ENCODE measurements at places on chromosomes 4 and X.

- no peak for DNase-seq
Observed at GRCh38 chrX:77014377-77015372, 432.5 kb upstream of the FGF16 start.

DNA sequence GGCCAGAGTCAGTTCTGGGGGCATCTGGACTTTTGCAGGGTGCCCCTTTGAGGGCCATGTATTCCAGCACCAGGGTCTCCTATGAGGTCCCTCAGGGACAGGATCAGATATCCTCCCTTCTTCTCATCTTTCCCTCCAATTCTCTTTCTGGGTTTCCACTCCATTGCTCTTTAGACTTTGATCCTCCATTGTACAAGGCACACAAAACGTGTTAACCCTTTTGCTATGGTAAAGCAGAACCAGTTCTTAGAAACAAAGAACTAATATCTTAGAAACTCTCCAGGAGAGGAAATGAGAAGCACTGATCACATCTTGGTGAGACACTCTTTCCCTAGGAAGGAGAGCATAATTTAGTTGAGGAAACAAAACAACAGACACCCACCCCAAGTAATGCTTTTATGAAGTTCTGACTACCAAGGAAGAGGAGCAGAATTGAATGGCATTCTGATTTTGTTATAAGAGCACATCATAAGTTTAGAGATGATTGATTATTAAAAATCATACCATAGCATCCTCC lies 200.7 kb upstream of the NPY2R start:
- DNase-seq, result no peak

GRCh38 chr4:128354205-128354821 lies 66.7 kb upstream of the PGRMC2 start:
- DNase-seq, result no peak

DNA sequence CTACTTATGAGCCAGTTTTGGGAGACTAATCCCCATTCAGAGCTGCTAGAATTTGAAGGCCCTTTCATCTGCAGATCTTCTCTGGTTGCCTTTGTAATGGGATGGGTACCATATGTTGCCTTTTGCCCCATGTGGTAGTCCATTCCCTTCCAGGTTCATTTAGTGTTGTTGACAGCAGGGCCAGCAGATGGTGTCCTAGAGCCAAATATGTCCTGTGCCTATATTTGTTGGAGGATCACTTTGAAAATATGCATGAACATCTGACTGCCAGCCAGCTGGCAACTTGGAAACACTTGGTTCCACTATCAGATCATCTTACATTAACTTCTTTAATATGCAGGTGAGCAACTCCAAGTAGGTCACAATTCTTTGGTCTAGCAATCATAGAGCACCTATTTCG lies 30.4 kb downstream of the CFAP299 start:
- DNase-seq, result peak; percentile 41

GRCh38 chrX:126733874-126734273 lies 85.7 kb upstream of the PRR32 start:
- DNase-seq, result no peak

DNA sequence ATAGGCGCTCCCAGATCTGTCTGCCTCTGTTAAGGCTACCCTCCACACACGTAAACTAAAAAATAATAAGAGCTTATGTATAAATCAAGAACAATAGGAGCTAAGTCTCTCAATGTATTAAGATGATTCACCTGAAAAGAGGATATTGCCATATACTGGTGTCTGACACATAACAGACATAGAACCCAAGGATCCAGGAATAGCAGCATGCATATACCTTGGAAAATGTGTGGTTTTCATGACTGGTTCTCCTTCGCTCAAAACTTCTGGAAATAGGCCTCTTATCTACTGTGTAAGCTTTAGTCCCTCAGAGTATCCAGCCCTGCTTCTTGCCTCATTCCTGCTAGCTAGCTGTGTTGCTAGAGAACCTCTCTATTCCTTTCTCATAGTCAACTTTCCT lies 203.7 kb upstream of the SLITRK2 start:
- no peak for DNase-seq

DNA sequence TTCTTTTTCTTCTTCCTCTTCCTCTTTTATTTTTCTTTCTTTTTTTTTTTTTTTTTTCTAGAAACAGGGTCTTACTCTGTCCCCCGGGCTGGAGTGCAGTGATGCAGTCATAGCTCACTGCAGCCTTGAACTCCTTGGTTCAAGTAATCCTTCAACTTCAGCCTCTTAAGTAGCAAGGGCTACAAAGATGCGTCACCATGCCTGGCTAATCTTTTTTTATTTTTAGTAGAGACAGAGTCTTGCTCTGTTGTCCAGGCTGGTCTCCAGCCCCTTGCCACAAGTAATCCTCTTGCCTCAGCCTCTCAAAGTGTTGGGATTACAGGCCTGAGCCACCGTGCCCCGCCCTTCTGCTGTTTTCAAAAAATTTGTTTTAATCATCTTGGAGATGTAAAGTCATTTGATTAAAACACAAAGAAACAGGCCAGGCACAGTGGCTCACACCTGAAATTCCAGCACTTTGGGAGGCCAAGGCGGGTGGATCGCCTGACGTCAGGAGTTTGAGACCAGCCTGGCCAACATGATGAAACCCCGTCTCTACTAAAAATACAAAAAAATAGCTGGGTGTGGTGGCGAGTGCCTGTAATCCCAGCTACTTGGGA lies 28.1 kb downstream of the SYNPO2 start:
- DNase-seq, result no peak

DNA sequence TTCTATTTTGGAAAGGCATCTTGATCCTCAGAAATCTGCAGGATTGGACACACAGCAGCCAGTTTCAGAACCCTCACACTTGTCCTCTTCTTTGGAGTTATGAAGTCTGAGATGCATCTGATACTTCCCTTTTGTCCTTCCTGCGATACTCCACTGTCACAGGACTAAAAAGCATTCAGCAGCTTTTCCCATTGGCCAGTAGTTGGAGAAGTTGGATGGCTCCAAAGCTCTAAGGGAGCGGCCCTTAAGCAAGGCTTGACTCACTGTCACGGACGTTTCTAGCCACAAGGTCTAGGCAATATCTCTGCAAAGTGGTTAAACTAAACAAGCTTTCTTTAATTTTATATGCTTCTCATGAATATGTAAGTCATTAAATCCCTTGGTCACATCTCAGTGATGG lies 417.0 kb downstream of the AFF2 start:
- no peak for DNase-seq

DNA sequence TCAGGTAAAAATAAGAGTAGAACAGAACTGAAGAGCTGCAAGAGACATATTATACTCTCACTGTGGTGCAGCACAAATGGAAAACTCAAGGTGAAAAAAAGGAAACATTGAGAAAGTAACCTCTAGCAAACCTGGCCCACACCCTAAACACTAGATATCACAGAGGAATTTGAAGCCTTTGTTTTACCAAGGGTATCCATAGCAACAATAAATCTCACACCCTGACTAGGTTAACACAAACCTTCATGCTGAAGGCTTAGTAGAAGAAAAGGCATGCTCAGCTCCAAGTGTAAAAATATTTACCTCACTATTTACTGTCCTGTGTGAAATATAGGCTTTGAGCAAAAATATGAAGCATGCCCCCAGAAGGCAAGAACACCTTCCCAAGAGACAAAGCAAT lies 61.9 kb upstream of the TAB3 start:
- DNase-seq, result no peak

DNA sequence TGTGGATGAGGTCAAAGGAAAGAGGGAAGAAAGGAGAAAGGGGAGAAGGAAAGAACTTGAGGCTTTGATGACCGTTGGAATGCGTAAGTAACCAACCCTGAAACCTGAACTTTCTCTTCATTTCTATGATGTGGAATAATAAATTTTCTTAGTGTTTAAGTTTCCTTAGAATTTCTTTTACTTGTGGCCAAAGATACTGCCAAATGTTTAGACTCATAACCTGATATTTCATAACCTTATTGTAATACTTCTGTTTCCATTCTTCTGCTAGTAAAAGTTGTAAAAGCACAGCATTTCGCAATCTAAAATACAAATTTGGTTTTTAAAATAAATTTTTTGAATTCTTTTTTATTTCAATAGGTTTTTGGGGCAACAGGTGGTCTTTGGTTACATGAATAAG lies 258.5 kb upstream of the GIMD1 start:
- no peak for DNase-seq

DNA sequence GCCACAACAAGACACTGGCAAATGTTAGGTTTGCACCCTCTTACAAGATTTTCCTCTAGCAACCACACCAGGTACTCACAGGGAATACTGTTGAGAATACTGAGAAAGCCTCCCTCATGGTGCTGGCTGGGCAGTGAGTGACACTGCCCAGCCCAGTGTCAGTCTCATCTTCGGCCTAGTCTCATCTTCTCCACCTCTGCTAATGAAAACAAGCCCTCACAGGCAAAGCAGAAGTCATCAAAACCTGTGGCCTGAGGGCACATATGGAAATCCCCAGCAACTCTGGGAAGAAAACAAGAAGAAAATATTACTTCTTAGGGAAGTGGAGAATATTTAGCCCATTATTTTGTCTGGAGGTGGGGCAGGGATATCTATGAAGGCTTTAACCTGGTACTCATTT lies 7.9 kb upstream of the ADAM29 start:
- no peak for DNase-seq

- no peak for DNase-seq
Observed at GRCh38 chr4:134787315-134787714, 585.7 kb upstream of the PABPC4L start.

DNA sequence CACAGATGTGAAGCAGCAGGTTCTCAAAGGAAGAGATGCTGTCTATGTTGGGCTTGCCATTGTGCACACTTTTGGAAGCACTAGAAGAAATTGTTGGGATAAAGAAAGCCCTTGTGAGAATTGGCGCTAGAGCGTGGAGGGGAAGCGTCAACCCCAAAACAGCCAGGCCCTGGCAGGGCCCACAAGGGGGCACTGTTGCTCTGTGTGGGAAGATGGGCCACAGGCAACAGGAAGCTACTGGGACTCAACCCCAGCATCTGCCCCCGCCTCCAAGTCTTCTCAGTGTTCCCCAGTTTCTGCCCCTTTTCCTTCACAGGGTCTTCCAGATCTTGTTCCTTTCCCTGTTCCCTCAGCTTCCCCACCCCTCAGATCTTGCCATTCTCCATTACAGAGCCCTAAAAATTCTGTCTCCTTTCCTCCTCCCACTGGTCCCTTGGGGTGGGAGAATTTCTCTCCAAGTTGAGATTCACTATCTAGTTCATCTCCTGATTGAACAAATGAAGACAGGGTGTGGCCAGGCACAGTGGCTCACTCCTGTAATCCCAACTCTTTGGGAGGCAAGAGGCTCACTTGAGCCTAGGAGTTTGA lies 85.5 kb downstream of the STARD8 start:
- DNase-seq, result peak; percentile 40
